ENCODE measurements at places on chromosomes 2 and 18.

GRCh38 chr2:233811732-233812131, 33.6 kb downstream of the MROH2A start:
- DNase-seq, result no peak

- no peak for DNase-seq
Measured at GRCh38 chr2:231554748-231555545, 24.7 kb upstream of the NMUR1 start.

- DNase-seq, result no peak
Measured at GRCh38 chr2:105772362-105772761, 27.6 kb downstream of the NCK2 start.

DNA sequence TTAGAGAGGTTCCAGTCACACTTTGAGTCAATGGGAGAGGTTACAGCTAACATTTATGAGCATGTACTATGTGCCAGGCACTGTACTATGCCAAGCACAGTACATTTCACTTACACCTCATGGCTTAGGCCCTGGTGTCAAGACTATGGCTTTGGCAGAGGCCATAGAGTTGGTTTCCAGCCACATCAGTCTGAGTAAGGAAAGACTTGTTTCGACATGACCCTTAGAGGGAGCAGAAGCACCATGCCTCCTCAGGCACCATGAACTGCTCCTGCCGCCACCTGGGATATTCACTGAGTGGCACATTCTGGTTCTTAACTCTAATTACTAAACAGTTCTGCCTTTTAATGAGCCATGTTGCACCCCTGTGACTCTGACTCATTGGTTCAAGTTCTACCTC, 12.7 kb downstream of the DGUOK start:
- DNase-seq, result no peak

GRCh38 chr2:57181315-57182038, 865.1 kb upstream of the VRK2 start:
- no peak for DNase-seq

GRCh38 chr2:20291846-20292408, 58.7 kb downstream of the PUM2 start:
- DNase-seq, result no peak

GRCh38 chr2:232955856-232956255, 57.2 kb downstream of the NGEF start:
- no peak for DNase-seq

DNA sequence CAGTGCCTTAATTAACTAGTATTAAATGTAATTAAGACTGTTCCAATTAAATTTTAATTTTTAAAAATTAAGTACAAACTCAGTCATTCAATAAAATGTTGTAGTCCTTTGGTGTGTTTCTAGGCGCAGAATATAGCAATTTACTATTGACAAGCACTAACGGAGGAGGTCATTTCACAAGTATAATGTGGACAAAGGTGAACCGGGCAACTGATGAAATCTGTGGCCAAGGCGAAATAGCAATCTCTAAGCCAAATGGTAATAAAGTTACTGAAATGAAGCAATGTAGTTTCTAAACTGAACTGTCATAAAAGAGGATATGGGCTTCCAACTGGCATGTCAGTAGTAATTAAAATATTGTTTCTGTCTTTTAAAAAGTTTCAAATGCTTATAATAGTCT, 27.5 kb downstream of the FIGN start:
- no peak for DNase-seq

GRCh38 chr2:152485954-152486736, 151.2 kb downstream of the FMNL2 start:
- DNase-seq, result no peak

DNA sequence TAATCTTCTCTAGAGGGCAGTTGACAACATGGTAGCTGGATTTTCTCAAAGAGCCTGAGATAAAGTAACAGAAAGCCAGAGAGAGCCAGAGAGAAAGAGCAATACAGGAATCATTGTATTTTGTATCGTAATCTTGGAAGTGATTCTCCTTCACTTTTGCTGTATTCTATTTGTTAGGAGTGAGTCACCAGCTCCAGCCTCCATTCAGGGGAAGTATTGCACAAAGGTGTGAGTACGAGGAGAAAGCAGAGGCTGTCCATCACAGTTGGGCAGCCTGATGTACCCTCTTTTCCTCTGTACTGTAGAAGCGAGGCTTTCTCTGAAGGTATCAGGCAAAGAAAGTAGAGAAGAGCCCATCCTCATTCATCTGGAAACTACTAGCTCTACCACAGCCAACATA, 176.8 kb downstream of the KCNS3 start:
- DNase-seq, result no peak

- no peak for DNase-seq
Measured at GRCh38 chr2:111653103-111653624, 230.8 kb downstream of the ANAPC1 start.

DNA sequence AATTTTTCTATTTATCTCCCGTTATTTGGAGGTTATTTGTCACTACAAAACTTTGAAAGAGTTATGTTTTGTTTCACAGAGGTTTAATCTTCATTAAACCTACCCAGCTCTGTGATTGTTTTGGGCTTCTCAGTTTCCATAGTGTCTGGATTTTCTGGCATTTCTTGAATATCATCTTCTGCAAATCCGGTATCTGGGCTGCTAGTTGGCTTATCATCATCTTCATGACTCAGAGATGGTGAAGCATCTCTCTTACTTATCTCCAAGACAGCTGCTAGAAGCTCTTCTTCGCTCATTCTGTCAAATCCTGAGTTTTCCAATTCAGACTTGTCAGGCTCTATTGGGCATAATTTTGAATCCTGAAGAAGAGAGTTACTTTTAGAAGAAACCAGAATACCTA, 55.6 kb downstream of the VIL1 start:
- no peak for DNase-seq

- DNase-seq, result no peak
Measured at GRCh38 chr2:33213244-33213643, 263.2 kb upstream of the RASGRP3 start.

GRCh38 chr2:241224018-241224850, 35.8 kb downstream of the ANO7 start:
- DNase-seq, result no peak

- DNase-seq, result no peak
Measured at GRCh38 chr2:99495115-99495860, 5.5 kb upstream of the REV1 start.

GRCh38 chr2:235669269-235669831, 175.5 kb downstream of the AGAP1 start:
- peak; percentile 7 for DNase-seq

GRCh38 chr2:175855236-175855635, 146.8 kb downstream of the LNPK start:
- DNase-seq, result no peak

DNA sequence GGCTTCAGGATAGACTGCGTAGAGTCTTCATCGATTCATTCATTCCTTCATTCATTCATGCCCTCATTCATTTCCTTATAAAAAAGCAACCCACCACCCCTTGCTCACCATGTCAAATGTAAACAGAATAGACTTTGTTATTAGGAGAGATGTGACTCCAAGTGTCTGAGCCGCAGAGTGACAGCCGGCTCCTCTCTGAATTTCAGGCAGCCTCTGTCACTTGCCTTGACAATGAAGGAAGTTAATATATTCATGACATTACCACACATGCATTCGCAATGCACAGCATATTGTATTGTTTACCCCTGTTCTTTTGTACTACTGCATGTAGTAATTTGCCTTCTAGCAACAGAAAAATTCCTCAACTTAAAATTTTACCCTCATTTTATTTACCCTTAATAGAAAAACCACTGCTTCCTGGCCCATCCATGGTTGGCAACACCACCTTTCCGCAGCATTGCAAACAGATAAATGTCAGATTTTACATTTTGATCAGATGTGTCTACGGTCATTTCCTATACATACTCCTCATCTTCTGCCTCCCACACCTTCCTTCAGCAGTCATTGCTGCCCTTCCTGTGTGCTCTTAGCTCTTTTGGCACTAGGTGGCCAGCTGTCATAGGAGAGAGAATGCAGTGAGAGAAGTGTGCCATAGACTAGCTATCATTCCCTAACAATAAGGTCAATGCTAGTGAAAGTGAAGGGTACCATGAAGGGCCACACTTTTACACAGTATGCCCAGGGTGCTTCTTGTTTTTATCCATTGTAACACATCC, 1090.8 kb downstream of the BCL11A start:
- no peak for DNase-seq

DNA sequence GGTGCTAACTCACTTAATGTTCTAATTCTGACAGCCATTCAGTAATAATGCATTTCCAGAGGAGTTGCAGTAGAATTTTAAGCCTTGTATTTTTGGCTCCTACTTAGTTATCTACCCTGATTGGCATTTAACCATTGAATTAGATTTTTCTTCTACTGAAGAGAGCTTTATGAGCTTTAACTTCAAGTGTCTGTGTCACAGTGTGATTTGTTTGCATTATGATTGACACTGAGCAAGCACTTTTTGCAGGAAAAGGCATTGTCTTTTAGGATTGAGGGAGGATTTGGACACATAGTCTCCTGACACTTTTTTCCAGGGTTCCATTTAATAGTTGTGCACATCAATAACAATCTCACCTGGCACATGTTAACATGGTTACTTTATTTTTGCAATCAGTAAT, 26.7 kb downstream of the LYPD6 start:
- DNase-seq, result no peak

GRCh38 chr2:10985260-10985659, 73.5 kb downstream of the KCNF1 start:
- DNase-seq, result no peak

DNA sequence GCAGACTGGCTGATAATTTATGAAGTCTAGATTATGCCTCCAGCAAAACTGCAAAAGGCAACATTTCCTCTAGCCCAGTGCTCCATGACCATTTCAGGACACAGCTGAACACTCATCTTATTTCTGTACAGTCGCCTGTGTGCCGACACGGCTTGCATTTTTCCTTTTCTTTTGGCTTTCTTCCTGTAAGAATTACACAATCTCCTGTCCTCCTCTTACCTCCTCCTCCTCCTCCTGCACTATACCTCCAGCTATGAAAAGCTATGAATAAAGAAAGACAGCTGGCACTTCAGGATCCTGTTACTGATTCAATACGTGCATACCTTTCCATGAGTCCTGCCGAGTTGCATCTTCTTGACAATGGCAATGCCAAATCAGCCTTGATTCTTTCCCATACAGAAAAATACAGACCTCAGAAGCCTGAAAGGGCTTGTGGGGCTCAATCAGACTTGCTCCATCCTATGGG, 32.2 kb upstream of the TRIB2 start:
- no peak for DNase-seq

- DNase-seq, result no peak
Measured at GRCh38 chr2:127893033-127893432, 7.3 kb upstream of the AMMECR1L start.

- no peak for DNase-seq
Measured at GRCh38 chr18:70232261-70232660, 26.8 kb upstream of the RTTN start.

DNA sequence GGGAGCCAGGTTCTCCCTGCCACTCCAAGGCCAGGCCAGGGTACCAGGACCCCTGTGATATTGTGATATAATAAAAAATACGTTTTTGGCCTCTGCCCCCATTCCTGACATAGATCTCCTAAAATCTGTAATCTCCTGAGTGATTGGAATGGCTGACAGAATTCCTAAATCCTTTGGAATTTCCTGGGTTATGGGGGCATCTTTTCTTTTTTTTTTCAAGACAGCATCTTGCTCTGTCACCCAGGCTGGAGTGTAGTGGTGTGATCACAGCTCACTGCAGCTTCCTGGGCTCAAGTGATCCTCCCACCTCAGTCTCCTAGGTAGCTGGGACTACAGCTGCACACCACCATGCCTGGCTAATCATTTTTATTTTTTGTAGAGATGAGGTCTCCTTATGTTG, 26.2 kb upstream of the TUBB6 start:
- no peak for DNase-seq

- DNase-seq, result no peak
Measured at GRCh38 chr2:202780514-202781021, 91.0 kb downstream of the ICA1L start.

GRCh38 chr2:109683452-109683851, 69.3 kb downstream of the SOWAHC start:
- DNase-seq, result no peak

DNA sequence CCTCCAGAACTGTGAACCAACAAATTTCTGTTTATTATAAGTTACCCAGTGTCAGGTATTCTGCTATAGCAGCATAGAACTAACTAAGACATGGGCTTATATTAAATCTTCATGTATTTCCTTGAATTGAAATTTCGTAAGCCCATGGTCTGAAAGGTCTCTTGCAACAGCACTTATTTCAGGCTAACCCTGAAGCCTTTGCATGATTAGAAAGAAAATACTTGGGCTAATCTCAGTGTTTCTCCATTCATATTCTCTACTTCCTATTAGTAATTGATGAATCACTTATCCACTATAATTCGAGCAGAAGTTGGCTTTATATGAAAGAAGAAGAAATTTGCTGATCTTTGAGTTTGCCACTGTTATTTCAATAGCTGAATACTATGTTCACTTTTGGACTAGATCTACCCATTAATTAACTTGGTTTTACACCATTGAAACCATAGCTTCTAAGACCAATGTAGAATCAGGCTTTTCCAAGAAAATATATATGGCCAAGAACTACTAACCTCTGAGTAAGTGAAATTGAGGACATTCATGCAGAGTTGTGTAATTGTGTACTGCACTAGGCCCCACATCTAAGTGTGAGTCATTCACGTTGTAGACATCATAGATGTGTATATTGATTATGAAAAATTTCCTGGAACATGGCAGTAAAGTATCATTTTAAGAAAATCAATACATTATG, 731.6 kb downstream of the SOCS6 start:
- DNase-seq, result no peak

GRCh38 chr2:121018136-121019061, 266.6 kb downstream of the TFCP2L1 start:
- DNase-seq, result no peak

- DNase-seq, result no peak
Measured at GRCh38 chr18:58177004-58177717, 133.1 kb downstream of the NEDD4L start.

GRCh38 chr2:54423213-54423612, 32.9 kb upstream of the SPTBN1 start:
- no peak for DNase-seq

GRCh38 chr2:177380181-177380580, 12.4 kb upstream of the AGPS start:
- DNase-seq, result no peak
